ENCODE measurements at places on chromosomes 3 and 15.
A peak's percentile ranks its signal among the peaks of the same experiment; 100 is the strongest.

- peaks cover 3% of the 10 kb centered on the region for H3K36me3 ChIP-seq
- no peaks in the 10 kb centered on the region for H3K27me3 ChIP-seq
- H3K4me1 ChIP-seq = peaks cover 4% of the 10 kb centered on the region
- no peak for DNase-seq
- H3K27ac ChIP-seq = no peak overlapping the region
Measured at GRCh38 chr15:92033314-92033713, 179.8 kb downstream of the SLCO3A1 start.

- no peak for DNase-seq
- peak overlapping the region; percentile 34 for H3K27ac ChIP-seq
- H3K4me3 ChIP-seq = no peak overlapping the region
- H3K36me3 ChIP-seq = peaks cover 52% of the 10 kb centered on the region
Measured at GRCh38 chr15:66424963-66425612, 38.4 kb downstream of the MAP2K1 start.

DNA sequence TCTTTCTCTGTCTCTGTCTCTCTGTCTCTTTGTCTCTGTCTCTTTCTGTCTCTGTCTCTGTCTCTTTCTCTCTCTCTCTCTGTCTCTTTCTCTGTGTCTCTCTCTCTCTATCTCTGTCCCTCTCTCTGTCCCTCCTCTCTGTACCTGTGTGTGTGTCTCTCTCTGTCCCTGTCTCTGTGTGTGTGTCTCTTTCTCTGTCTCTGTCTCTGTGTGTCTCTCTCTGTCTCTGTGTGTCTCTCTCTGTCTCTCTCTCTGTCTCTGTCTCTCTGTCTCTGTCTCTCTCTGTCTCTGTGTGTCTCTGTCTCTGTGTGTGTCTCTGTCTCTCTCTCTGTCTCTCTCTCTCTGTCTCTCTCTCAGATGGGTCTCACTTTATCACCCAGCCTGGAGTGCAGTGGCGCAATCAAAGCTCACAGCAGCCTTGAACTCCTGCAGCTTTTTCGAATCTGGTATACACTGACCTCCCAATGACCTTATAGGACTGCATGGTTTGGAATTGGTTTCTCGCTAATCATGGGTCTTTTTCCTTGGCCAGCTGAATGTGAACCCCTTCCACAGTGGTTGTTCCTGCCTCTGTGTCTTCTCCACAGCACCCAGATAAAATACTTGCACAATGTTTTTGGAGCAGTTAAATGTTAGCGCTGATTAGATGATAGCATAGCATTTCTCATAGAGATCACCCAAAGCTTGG is 102.6 kb upstream of the KLHL25 start:
- no peak for DNase-seq
- peaks cover 7% of the 10 kb centered on the region for H3K27me3 ChIP-seq
- no peak overlapping the region for H3K4me3 ChIP-seq
- H3K4me1 ChIP-seq = no peaks in the 10 kb centered on the region

GRCh38 chr15:86624261-86625036 is 544.8 kb downstream of the AGBL1 start:
- DNase-seq = peak; percentile 65
- H3K4me3 ChIP-seq = peak overlapping the region; percentile 33
- no peaks in the 10 kb centered on the region for H3K27me3 ChIP-seq
- H3K36me3 ChIP-seq = no peaks in the 10 kb centered on the region
- H3K4me1 ChIP-seq = peaks cover 58% of the 10 kb centered on the region

DNA sequence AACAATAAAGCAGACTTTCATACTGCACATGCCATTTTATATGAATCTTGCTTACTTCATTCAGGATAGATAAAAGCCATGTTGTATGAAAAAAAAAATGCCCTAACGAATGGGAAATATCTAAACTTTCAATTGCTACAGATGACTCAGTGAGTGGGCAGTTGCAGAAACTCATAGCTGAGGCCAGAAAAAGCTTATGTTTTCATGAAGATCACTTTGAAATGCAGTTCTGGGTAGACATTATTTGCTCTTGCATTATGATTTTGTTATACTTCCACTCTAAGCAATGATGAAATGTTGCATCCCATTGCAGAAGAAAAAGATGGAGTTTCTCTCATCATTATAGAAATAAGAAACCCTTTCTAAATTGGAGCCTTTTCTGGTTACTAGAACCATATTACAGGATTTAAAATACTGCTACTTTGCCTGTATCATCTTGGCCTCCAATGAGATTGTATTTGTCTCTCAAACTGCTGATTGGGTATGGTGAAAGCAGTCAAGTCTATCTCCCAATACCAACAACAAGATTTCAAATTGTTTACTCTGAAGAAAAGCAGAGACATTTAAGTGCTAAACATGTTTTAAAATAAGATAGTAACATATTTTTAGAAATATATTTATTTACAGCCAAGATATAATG is 17.0 kb downstream of the PEAK1 start:
- no peaks in the 10 kb centered on the region for H3K27me3 ChIP-seq
- peaks cover 28% of the 10 kb centered on the region for H3K36me3 ChIP-seq
- H3K4me1 ChIP-seq = peaks cover 37% of the 10 kb centered on the region
- H3K27ac ChIP-seq = peak overlapping the region; percentile 33
- no peak overlapping the region for H3K4me3 ChIP-seq

DNA sequence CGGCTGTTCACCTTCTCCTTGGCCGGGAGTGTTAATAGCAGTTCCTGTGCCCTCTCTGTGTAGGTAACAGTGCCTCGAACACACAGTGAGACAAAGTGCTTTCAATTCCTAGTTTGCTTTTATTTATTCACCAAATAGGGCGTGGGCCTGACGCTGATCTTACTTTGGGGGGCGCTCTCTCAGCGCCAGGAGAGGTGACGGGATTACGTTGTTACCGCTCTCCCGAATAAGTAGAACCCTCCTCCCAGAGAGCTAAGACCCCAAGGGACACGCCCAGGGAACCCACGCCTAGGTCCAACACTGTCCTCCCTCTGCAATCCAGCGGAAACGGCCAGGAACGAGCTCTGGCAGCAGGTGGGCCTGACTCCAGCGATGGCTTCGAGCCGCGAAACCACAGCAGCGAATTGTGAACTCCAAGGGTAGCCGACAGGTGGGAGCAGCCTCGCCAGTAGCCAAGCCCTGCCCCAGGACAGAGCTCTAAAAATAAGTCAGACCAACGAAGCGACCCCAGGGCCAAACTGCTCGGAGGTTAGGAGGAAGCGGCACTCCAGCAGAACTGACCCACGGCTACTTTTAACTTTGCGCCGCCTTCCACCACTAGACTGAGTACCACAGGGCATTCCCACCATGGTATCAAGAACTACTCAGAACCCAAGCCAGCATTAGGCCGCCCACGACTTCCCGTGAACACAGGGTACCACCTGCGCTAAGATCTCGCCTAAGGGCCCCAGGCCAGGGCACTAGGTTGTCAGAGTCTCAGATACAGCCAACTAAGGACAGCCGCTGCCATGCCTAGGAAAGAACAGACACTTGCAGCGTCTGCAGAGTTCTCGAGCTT is 1.6 kb upstream of the SIN3A start:
- peak overlapping the region; percentile 100 for H3K27ac ChIP-seq
- no peaks in the 10 kb centered on the region for H3K36me3 ChIP-seq
- H3K4me3 ChIP-seq = peak overlapping the region; percentile 97
- H3K27me3 ChIP-seq = no peaks in the 10 kb centered on the region

DNA sequence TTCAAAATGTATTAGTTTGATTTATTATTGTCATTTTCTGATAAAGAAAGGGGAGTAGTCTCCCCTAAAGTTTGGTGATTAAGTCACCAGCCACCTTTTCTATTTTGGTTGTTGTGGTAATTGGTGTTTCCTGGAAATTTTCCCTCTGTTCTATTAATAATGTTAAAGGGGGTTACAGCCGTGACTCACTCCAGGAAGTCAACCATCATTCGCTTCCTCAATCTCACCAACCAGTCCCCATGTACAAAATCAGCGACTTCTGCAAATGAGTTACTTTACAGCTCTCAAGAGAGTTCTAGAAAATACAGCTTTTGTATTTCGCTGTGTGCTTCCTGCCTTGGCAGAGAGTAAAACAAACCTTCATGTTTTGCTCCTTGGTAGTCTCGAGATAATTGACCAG is 285.1 kb downstream of the LPP start:
- H3K4me1 ChIP-seq = peaks cover 47% of the 10 kb centered on the region
- peak overlapping the region; percentile 79 for H3K27ac ChIP-seq
- DNase-seq = peak; percentile 15
